Natural killer cell (primary cell): ENCODE measurements at places on chromosomes 16 and 17.
A peak's percentile ranks its signal among the peaks of the same experiment; 100 is the strongest.

GRCh38 chr17:13140750-13141149 is 122.9 kb upstream of the ELAC2 start:
- DNase-seq: no peak

DNA sequence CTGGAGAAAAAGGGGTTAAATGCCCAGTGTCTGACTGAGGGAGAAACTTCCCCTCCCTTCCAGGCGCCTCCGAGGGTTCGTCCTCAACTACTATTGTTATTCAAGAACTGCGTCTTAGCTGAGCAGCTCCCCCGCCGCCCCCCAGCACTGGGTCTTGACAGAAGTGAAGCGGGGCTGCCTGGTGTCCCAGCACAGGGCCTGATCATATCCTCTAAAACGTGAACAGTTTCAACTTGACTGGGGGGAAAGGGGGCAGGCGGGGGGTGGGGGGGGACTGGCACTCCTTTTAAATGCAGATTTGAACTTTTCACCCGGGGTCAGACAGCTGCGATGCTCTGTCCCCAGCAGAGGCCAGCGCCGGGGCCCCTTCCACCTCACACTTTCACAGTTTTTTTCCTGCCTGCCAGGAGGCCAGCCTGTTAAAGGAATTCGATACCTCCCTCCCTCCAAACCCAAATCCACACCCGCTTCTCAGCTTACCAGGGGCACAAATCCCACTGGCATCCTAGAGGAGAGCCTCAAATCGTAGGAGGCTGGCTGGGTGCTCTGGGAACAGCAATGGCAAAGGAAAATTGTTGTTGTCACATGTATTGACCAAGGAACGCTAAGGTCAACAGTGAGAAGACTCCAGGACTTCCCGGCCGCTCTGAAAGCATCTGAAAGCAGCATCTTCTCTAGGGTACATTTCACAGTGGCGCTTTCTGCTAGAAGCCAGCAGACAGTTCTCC is 14.5 kb downstream of the ZFHX3 start:
- DNase-seq: no peak

DNA sequence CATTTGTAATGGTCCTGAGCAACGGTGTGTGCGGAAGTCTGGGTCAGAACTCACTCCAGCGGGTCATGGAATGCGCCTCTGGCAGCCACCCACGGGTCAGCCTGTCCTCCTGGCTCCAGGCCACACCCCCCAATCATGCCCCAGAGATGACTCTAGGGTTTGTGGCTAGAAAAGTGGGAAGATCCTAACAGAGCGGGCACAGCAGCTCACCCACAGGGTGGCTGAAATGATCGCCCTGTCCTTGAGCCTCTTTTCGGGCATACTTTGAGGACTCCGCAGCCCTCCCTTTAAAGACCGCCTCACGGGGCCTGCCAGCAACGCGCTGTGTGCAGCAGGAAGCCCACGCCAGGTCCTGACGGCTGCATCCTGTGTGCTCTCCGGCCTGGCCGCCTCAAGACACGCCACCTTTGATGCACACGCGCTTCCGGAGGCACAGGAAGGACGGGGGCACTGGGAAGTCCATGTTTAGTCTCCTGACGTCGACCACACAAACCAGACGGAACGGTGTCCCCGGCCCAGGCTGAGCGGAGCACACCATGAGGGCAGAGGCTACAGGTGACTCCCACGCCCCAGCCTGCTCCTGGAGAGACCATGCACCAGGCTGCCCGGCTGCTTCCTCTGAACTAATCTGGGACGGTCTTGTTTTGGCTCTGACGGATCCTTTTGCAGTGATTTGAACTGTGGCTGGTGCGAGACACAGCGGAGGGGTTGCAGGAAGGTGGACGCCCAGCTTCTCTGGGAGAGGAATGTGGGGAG is 92.9 kb downstream of the TBC1D16 start:
- no peak for DNase-seq

- no peak for DNase-seq
Measured at GRCh38 chr16:24507959-24508480, 31.3 kb upstream of the RBBP6 start.

GRCh38 chr16:84449156-84450140 is 55.0 kb downstream of the MEAK7 start:
- DNase-seq: no peak

DNA sequence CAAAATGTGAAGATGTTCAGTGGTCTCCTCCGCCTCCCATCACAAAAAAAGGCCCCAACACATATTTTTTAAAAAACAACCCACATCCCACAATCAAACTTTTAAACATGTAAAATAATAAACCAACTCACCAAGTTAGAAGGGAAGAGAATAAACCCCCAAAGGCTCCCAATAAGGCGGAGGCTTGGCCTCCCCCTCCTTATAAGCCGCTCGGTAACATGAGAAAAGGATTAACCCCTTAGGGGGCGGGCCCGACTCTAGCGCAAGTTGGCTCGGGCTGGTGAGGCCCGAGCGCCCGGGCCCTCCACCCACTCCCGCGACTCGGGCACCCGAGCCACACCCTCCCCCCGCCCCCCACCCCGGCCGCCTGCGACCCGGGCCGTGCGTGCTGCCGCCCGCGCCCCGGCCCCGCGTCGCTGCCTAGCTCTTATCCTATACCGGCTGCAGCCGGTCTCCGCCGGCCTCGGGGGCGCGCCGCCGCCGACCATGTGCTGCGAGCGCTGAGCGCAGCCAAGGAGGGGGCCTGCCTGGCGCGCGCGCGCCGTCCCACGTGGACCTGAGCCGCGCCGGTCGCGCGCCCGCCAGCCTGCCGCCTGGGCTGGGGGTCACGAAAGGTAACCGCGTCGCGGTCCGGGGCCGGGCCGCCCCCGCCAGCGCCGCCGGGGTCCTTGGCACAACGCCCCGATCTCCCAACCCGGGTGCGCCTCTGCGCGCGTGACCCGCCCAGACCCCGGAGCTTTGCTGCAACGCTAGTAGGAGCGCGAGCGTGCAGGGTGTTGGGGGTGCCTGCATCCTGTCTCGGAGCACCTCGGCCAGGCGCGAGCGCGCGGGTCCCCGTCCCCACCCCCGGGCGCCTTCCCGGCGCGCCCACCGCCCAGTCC is at the start of the genes ARSG and SLC16A6:
Gene ARSG (plus strand): TSS at position 541 of the 881 bp plus-strand sequence. CDS start 15,999 bp downstream, outside the sequence.
Gene SLC16A6 (minus strand): TSS at position 173 of the 881 bp plus-strand sequence. CDS start 12,807 bp downstream, outside the sequence.
- peak; percentile 90 for DNase-seq

DNA sequence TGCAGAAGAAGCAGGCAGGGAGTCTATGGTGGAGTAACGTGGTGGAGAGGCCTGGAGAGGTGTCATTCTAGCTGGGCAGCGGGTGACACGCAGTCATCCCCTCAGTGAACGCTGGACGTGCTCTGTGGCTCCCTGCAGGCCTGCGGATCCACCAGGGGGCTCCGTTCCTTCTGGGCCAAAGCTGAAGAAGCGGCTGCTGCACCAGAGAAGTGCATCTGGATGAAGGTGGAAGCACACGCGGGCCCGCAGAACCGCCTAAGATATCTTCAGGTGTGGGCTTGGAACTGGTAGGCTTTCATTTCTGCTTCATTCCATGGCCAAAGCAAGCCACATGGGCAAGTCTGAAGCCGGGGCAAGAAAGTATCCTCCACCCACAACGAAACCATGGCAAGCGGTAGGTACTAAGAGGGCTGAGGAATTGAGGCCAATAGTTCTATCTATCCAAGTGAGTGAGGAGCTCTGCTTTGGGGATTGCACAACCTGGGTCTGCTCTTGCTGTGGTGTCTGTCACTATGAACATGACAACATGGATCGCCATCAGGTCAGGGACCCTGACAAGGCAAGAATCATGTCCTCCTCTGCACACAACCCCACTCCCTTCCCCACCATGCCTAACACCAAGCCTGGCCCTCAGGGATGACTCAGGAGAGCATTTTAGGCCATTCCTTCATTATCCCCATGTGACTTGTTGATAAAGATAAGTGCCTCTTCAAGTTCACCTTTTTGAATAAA is 78.9 kb upstream of the FBXO47 start:
- DNase-seq: no peak

GRCh38 chr17:81924557-81925532 is 2.7 kb downstream of the MAFG start:
- DNase-seq: no peak

DNA sequence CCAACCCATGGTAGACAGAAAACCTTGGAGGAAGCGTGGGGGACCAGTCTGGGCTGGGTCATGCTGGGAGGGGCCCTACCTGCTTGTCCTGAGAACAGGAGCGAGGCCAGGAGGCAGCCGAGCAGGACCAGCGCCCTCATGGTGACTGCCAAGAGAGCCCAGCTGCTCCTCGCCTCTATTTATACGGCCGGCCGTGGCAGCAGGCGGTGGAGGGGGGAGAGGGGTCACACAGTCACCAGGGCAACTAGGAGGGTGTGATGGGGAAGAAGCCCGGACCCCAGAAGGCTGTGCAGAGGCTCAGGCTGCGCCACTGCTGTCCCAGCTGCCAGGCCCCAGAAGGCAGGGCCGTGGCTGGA is at the start of gene SRL:
Gene SRL (minus strand): TSS at position 153 of the 356 bp plus-strand sequence. CDS start 13 bp downstream, at position 140.
- DNase-seq: no peak

- DNase-seq: no peak
Measured at GRCh38 chr17:6408276-6408675, 26.6 kb downstream of the AIPL1 start.

- no peak for DNase-seq
Measured at GRCh38 chr17:59454633-59455105, 110.7 kb upstream of the DHX40 start.

DNA sequence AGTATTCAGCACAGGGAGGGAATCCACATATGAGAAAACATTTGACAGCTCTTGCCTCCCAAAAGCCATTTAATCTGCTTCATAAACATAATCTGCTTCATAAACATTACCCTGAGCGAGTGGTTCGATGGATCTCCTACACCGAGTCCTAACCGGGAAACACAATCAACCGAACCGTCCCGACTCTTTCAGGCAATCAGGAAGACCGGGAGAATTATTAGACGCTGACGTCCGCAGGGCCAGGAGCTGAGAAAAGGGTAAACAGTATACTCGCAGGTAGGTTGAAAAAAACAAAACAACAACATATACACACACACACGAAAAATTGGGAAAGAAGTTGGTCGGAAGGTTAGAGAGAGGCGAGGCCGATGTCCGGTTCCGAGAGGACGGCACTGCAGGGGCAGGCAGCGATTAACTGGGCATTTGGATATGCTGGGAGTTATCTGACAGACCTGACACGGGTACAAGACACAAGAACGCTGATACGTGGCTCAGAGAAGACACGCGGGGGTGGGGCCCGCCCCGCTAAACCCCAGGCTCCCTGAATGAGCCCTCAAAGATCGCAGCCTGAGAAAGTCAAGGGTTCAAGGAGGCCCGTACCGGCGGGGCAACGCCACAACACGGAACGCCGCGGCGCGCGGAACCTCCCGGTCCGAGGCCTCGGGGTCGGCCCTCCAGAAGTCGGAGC is 585 bp downstream of the AP1G1 start:
- DNase-seq: no peak

- DNase-seq: no peak
Measured at GRCh38 chr17:21061971-21062526, 19.2 kb upstream of the USP22 start.

DNA sequence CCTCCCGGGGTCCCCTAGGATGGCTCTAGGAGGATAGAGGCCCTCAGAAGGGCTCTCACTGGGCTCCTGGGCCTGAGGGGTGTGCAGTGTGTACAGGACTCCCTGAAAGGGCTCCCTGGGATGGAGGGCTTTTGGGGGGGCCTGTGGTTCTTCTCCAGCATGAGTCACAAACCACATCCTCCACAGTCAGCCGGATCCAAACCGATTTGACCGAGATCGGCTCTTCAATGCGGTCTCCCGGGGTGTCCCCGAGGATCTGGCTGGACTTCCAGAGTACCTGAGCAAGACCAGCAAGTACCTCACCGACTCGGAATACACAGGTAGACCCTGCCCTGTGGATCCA is 4.5 kb downstream of the TRPV2 start:
- no peak for DNase-seq

DNA sequence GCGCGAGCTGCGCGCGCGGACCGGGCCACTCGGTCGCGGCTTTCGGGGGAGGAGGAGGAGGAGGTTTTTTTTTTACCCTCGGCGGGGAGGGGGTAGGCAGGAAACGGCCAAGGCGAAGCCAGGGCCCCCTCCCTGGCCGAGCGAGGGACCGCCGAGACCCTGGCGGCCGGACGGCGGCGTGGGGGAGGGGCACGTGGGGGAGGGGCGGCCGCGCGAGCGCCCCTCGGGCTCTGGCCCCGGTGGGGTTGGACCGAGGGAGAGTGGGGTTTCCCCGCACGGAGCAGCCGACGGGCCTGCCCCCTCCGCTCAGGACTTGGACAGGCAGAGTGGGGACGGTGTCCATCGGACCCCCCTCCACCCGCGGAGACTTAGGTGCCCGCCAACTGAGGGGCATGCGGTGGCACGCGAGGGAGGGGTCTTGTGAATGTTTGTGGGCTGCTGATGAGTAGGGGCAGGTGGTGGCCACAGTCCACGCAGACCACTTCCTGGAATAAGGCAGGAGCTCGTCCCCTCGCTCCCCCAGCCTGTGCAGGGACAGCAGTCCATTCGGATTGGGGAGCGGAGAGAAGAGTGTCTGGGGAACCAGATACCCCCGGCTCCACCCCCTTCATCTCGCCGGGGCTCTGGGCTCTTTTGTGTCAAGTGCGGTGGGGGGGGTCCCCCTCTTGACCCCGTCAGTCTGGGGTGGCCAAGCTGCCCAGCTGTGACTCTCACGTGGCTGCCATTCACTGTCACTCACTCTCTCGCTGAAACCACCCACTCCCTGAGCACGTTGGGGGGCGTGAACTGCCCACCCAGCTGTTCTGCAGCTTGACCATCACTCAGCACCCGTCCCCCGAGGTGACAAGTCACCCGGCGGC is 3.0 kb upstream of the CHD3 start:
- peak; percentile 62 for DNase-seq

DNA sequence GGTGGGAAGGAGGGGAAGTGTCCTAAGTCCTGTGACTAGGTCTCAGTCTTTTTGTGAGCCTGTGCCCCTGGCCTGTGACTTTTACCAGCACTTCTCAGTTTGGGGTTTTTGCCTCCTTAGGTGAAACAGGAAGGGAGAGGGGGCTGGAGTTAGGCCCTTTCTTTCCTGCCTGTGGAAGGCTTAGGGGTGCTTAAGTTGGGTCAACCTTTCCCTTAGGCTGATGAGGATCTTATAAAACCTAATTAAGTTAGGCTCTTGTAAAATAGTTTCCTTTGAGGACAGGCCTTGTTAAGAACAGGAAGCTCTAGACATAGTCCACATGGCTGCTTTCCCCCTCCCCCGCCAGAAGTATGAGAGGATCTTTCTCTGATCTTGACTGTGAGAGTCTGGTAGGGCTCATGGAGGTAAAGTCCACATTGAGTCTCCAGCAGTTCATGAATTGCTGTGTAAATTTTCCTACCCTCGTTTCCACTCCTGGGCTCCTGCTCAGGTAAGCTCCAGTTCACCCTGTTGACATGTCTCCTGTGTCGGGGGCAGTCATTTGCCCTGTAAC is 17.0 kb upstream of the DNASE1 start:
- peak; percentile 59 for DNase-seq

- no peak for DNase-seq
Measured at GRCh38 chr16:31874366-31875111, 932 bp downstream of the ZNF267 start.

GRCh38 chr17:17975436-17975835 is 2.8 kb downstream of the DRC3 start:
- no peak for DNase-seq
